ENCODE measurements at places on chromosomes 11 and 22.

- DNase-seq, result no peak
Measured at GRCh38 chr11:79742176-79742575, 301.3 kb upstream of the TENM4 start.

GRCh38 chr11:27194976-27195375 lies 154.4 kb downstream of the BBOX1 start:
- DNase-seq, result no peak

- DNase-seq, result no peak
Measured at GRCh38 chr22:50082197-50082715, 3.0 kb downstream of the MLC1 start.

- DNase-seq, result no peak
Measured at GRCh38 chr22:24502034-24502433, 6.9 kb downstream of the UPB1 start.

GRCh38 chr11:76123248-76123647 lies 83.1 kb downstream of the WNT11 start:
- no peak for DNase-seq

DNA sequence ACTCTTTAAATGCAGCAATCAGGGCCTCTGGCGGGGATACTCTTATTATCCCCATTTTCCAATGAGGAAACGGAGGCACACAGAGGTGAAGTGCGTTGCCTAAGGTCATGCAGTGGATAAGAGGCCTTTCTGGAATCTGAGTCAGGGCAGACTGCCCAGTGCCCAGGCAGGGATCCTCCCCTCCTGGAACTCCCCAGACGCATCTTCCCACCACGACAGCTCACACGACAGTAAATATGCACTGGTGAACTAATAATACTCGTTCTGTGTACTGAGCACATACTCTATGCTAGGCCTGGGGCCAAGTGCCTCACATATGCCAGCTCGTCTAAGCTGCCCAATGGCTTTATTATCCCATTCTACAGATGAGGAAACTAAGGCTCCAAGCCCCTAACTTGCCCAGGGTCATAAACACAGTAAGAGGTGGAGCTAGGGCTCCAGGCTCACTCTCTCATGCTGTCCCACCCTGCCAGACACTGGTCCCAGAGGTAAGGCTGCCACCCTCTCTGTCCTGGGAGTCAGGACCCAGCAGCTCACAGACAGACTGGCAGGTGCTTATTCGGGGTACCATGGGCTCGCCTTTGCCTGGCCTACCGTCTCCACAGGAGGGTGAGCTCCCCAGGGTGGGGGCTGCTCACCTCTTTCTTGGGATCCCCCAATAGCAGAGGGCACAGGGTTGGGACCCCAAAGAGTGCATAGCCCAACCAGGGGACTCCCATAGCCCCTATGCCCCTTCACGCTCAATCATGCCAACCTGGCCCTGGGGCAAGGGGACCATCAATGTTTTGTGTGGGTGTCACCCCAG lies 2.3 kb downstream of the IL2RB start:
- no peak for DNase-seq

- DNase-seq, result no peak
Measured at GRCh38 chr11:103942646-103943045, 93.8 kb upstream of the DDI1 start.

DNA sequence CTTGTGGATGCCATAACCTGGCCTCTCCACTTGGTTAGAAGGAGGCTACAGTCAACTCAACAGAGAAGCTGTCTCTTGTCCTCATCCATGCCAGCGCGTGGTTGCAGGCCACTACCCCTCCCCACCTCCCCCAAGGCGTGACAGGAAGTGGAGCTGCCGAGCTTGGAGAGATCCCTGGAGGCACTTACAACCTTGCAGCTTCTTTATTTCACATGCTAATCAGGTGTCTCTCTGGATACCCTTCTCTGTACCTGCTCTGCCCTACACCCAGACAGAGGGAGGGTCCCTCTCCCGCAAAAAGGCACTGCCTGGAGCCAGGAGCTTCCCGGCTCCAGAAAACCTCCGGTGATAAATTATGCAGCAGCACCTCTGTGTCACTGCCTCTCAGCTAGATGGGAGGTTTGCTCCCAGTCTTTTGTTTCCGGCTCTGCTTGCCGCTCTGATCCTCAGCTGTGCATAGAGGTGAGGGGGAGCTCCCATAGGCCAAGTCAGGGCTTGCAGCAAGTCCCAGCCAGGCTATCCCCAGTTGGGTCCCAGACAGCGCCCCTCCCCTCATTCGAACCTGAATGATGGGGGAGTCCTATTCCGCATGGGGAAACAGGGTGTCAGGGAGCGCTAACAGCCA lies 5.7 kb downstream of the LRP4 start:
- DNase-seq, result no peak

DNA sequence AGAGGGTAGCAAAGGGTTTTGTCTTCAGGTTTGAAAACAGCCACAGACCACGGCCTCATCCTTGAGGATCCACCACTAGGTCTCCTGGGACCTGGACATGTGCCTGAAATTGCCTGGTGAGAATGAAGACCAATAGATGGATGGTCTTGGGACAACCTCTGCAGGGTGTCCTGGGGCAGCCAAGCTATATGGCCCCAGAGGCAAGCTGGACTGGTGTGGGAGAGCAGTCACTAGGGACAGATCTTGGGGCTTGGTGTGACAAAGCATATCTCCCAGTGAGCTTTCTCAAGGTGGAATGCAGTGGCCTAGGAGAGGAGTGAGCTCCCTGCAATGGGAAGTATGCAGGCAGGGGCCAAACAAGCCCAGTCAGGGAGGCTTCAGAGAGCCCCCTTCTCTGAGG lies 13.6 kb downstream of the P2RY6 start:
- no peak for DNase-seq

GRCh38 chr11:15599376-15599775 lies 484.7 kb downstream of the INSC start:
- no peak for DNase-seq

- no peak for DNase-seq
Measured at GRCh38 chr22:50269573-50269969, 609 bp downstream of the MAPK11 start.

GRCh38 chr11:108803776-108804175 lies 138.9 kb downstream of the DDX10 start:
- DNase-seq, result no peak

DNA sequence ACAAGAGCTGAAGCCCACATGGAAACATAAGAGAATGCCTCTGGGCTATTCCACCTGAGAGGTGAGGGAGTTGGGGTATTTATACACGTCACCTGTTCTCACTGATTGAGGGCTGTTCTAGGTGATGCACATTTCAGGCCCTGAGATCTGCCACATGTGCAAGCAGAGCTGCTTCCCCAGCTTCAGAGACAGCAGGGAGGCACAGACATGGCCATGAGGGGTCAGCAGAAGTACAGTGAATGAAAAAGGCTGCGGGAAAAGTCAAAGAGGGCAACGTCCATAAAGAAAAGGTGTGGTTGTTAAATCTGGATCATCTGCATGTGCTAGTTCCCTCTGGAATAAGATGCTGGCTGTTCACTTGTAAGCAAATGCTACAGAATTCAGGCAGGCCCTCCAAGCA lies 75.4 kb downstream of the GAB4 start:
- no peak for DNase-seq
